Cardiac muscle cell (in vitro differentiated cells and primary cell): ENCODE measurements at places on chromosomes 3 and 15. TPM values are rescaled to one million over a fixed set of nuclear protein-coding genes. Genes with fewer than 3 reads are reported as not detected.

DNA sequence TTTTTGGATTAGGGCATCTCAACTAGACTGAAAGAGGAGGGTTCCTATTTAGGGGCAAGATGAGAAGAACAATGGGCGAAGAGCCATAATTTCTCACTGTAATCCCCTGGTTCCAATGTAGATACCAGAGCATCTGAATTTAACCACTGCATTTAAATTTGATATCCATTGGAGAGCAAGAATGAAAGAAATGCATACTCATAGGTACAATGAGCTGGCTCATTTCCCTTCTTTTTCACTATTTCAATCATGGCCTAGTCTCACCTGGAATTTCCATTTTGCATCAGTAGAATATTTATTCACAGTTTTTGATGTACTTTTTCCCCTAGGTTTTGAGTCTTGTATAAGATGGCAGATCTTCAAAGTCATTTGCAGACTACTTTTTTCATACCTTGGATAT is 13.8 kb downstream of the EPHB1 start:
- no peaks in the 10 kb centered on the region for H3K4me1 ChIP-seq
- no peak for DNase-seq
- H3K27ac ChIP-seq, result no peak overlapping the region
- H3K36me3 ChIP-seq, result no peaks in the 10 kb centered on the region
- H3K4me3 ChIP-seq, result no peak overlapping the region

GRCh38 chr15:78837543-78837942 is 26.3 kb upstream of the ADAMTS7 start:
- no peaks in the 10 kb centered on the region for H3K36me3 ChIP-seq
- peaks cover 10% of the 10 kb centered on the region for H3K4me1 ChIP-seq
- H3K27me3 ChIP-seq, result no peaks in the 10 kb centered on the region
- H3K27ac ChIP-seq, result no peak overlapping the region

The CLDN16 gene
- polyA plus RNA-seq, result not detected in 2 replicates

- H3K36me3 ChIP-seq, result peaks cover 14% of the 10 kb centered on the region
- no peaks in the 10 kb centered on the region for H3K27me3 ChIP-seq
- H3K4me1 ChIP-seq, result peaks cover 9% of the 10 kb centered on the region
- no peak overlapping the region for H3K4me3 ChIP-seq
- no peak overlapping the region for H3K27ac ChIP-seq
Measured at GRCh38 chr3:14943042-14943441, 4.3 kb upstream of the NR2C2 start.

DNA sequence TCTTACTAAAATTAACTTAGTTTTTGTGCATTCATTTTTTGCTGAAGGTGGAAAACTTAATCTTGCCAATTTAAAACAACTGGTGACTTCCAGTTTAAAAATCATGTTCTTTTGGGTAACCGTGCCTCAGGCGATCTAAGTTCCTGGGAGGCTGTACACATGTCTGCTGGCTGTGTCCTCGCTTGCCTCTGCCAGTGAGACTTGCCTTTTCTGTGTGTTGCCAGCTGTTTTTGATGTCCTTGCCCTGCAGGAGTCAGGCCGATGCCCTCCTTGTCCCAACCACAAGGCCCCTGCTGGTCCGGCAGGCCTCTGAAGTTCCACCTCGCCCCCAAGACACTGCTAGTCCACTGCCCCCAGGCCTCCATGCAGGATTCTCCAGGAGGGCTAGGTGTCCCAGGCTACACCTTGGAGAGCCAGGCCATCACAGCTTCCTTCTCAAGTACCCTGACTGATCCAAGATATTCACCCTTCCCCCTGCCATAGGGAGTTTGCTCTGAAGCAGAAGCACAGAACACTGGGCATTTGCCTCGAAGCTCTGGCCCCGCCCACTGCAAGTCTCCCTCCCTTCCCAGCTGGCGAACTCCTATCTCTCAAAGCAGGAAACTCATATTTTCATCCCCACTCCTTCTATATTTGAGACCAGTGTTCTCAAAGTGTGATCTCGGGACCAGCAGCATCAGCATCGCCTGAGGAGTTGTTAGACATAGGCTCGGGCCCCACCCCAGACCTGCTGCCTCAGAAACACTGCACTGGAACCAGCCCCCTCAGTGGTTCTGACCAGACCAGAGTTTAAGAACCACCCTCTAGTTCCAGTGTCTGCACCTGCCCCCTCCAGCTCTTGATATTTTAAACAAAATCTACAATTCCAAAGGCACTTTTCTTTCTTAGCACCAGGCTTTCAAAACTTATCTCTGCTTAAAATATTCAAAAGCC is 185.8 kb upstream of the UBE2E1 start:
- H3K27ac ChIP-seq, result no peak overlapping the region
- H3K4me1 ChIP-seq, result no peaks in the 10 kb centered on the region
- no peaks in the 10 kb centered on the region for H3K36me3 ChIP-seq
- no peaks in the 10 kb centered on the region for H3K27me3 ChIP-seq
- DNase-seq, result peak; percentile 58
